ENCODE measurements at places on chromosomes 7 and 10.

- no peak for DNase-seq
These were observed 1.7 kb downstream of the RALA start for GRCh38 chr7:39624935-39625694.

- no peak for DNase-seq
These were observed 65.0 kb downstream of the ZEB1 start for GRCh38 chr10:31383810-31384588.

DNA sequence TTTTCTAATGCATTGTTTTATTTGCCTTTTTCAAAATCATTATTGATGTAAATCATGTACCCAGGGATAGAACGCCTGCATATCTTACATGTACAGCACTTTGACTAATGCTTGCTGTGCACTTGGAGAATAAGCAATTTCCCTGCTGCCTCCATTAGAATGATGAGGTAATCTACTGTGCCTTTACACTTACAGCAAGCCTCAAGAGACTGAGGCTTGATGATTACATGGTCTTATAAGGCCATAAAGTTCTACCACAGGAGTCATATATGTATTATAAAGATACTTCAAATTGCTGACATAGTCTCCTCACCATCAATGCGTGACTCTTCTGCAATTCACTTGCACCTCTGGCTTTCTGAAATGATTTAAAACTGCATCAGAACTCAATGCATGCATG lies 328.6 kb upstream of the HGF start:
- DNase-seq, result no peak

DNA sequence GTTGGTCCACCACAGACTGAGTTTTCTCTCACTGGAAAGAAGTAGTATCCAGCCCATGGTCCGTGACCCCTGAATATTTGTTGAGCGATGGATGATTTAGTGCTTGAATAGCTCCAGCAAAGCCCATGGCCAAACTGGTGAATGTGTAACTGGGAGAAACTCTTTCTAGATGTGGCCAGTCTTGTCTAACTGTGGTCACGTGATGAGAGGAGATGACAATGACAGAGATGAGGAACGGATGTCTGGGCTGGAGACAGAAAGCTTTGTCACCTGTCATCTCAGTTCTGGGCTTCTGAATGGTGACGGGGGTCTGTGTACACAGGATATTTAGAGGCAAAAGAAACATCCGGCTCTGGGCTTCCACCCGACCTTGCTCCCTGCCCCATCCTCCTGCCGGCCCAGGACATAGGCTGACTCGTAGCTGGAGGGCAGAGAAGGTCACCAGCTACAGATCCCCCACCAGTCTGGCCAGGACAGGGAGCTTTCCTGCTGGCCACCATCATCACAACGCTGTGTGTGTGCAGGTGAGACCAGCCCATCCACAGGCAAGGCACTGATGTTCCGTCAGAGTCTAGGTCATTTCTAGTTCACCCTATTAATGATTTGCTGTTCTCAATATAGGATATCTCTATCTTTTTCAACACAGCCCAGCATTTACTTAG lies 152.5 kb upstream of the TNS3 start:
- DNase-seq, result no peak

DNA sequence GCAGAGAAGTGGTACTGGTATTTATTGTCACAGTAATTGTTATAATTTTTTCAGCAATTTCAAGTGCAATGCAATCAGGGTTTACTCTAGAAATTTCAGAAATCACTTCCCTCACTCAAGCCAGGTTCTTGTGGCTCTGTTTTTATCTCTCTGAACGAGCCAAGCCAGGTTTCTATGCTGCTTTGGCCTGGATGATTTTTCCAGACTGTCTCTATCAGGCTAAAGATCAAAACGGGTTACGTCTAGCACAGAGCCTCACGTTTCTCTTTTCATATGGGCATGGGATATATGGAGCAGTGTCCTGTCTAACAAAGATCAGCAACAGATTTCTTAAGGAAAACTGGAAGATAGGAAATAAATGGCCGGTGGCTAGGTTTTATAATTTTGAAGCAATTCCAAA lies 1105.3 kb downstream of the NRG3 start:
- no peak for DNase-seq

- DNase-seq, result no peak
These were observed 13.5 kb downstream of the GHRHR start for GRCh38 chr7:30977222-30977621.

DNA sequence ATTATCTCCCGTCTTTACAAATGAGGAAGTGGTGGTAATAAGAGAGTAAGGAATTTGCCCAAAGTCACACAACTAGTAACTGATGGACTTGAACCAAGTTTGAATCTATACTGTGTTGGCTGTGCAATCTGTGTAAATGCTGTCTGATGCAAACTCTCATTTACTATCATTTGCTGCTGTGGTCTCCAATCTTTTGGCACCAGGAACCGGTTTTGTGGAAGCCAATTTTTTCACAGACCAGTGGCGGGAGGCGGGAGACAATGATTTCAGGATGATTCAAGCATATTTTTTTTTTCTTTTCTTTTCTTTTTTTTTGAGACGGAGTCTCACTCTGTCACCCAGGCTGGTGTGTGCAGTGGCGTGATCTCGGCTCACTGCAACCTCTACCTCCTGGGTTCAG lies 450.0 kb upstream of the FZD8 start:
- DNase-seq, result no peak

DNA sequence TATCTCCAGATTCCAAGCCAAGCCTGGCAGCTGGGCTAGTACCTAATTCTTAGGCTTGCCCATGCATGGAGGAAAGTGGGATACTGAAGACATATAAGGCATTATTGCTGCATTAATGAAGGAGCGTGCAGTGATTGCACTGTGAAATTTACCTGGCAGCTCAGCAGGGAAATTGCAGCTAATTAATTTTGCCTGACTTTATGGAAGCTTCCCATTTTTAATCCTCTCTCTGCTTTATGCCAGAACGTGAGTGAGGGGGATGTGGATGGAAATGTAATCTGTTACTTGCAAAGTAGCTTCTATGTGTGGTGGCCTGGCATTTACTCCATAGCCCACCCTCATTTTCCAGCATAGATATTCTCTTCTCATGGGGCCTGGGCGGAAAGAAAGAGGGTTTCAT lies 134.9 kb downstream of the SH2D4B start:
- DNase-seq, result no peak

DNA sequence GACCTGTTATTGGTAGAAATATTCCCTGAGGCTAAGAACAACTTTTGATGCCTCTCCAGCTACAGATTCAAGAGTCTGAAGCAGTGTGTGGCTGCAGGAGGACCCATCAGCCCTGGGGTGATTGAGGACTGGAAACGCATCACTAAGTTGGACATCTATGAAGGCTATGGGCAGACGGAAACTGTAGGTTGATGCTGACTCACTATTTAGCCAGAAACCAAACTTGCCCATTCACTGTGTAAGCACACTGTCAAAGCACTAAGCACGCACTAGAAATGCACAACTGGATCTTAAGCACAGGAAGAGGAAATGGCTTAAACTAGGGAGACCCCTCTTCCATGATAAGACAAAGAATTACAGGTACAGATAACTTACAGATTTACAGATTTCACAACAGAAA lies 20.8 kb downstream of the ACSM6 start:
- no peak for DNase-seq

DNA sequence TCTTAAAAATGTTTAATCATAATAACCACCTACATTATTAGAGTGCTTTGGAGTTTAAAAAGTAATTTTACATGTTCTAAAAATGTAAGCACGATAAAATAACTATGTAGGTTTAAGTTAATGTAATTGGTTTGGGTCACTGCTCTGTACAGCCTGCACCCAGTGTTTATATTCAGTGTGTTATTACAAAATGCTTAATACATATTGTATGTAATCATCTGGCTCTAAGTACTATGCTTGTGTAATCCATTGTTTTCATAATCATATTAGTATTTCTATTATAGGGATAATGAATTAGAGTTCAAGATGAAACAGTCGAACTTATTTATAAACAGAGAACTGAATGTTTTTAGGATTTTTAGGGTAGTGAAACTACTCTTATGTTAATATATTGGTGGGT lies 13.1 kb downstream of the RPA3 start:
- DNase-seq, result no peak

- no peak for DNase-seq
These were observed 198.2 kb downstream of the FANK1 start for GRCh38 chr10:126094537-126094936.

DNA sequence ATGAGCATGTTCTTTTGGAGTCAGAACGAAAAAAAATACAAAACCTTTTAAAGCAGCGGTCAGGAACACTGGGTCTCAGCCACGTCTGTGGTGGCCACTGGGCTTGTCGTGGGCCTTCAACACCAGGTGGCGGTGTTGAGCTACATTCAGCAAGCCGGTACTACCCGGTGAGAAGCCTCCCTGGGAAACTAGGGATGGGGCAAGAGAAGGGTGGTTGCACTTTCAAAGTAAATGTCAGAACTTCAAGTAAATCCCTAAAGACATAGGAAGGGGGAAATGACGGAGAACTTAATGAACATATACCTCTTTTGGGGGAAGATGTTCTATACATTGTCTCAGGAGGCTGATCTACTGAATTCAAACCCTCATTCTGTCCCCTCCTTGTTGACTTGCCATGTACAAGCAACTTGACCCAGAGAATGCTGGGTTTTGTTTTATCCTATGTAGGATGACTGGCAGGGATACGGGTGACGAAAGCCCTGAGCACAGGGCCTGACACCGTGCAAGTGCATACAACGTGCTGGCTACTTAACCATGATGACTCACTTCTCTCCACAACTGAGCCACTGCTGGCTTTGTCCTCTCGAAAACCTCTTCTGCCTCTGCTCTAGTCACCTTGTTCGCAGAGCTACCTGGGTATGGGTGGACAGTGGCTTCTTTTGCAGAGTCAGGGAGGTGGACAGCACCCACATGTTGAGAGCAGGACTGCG lies 49.0 kb upstream of the BAMBI start:
- peak; percentile 62 for DNase-seq

DNA sequence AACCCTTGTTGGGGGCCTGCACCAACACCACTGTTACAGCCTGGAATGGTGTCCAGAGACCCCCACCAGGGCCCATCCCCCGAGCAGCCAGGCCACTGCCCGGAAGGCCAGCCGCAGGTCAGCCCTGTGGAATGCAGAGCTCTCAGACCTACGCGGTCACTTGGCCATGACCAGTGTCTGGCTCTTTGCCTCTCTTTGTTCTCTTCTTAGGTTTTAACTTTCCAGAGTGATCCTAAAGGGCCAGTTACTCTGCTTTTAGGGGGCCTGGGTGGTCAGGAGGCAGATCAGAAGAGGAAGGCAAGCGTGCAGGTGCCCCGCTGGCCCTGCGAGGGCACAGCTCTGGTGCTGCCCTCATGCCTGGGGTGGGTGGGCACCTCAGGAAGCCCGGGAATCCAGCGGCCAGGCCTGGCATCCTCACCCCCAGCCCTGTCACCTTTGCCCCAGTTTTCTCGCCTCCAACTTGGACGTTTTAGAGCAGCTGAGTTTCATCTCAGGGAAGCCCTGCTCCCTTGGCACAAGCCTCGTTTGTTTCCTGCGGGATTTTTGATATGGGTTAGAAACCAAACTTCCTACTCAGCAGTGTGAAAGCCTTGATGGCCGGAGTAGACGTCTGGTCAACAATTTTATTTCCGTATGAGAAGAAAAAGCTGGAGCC lies 62.5 kb upstream of the CHST15 start:
- DNase-seq, result no peak

GRCh38 chr10:20698837-20699236 lies 198.3 kb downstream of the NEBL start:
- no peak for DNase-seq

GRCh38 chr10:11810313-11810766 lies 12.8 kb upstream of the PROSER2 start:
- no peak for DNase-seq

- DNase-seq, result no peak
These were observed 18.4 kb downstream of the GNA12 start for GRCh38 chr7:2825559-2826227.

- DNase-seq, result no peak
These were observed 33.1 kb downstream of the LAMB1 start for GRCh38 chr7:107969856-107970255.

GRCh38 chr10:70652761-70653657 lies 19.3 kb upstream of the ADAMTS14 start:
- no peak for DNase-seq

DNA sequence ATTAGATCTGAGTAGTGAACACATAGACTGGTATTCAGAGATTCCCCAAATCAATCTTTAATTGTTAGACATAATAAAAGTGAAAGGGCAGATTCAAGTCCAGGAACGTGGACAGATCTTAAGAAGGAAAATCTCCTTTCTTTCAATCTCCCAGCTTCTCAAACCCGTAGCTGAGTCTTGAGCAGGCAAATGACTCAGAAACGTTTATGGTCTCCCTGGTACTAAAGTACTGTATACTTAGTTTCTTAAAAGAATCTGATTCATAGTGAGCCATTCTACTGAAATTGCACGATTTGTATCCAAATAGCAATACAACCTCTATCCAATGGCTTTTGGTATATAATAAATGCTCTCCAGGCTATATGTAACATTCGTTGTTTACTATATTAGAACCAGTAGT lies 140.4 kb upstream of the RHEB start:
- no peak for DNase-seq

DNA sequence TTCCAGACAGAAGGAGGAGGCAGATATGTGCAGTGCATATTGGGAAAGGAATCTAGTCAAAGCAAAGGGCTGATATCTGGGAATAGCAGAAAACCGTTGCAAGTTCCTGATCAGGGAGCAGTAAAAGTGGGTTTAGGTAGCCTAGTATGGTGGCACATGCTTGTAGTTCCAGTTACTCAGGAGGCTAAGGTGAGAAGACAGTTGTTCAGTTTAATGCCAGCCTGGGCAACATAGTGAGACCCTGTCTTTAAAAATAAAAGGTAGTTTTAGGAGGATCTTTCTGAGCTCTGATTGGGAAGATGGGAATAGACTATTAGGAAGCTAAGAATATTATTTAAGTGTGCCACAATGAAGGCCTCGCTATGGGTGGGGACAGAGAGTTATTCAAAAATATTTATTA lies 1.7 kb downstream of the CCDC172 start:
- no peak for DNase-seq

DNA sequence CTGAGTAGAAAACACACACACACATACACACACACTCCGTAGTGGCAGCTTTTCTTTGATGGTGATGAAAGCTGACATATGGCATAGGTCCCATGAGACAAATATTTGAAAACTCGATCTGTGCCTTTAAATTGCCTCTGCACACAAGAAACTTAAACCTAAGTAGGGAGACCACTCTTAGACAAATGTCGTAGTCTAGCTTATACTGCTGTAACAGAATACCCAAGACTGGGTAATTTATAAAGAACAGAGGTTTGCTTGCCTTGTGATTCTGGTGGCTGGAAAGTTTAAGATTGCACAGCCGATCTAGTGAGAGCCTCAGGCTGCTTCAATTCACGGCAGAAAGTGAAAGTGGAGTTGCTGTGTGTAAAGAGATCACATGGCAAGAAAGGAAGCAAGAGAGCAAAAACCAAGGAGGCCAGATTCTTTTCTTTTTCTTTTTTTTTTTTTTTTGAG lies 489.4 kb upstream of the SORCS1 start:
- DNase-seq, result no peak

- DNase-seq, result no peak
These were observed 83.1 kb downstream of the ITIH5 start for GRCh38 chr10:7583626-7584025.

GRCh38 chr7:40880581-40880980 lies 745.8 kb downstream of the SUGCT start:
- DNase-seq, result no peak
